Activated T-cell treated with anti-CD3 and anti-CD28 coated beads, Interleukin-2, amount 50 U/mL, for 48 hours (primary cell): ENCODE measurements at places on chromosomes 16 and 17.

GRCh38 chr16:228852-229730, at the start of gene LUC7L:
Gene LUC7L, minus strand, starts transcription at chr16:229449. Its CDS starts 110 bp downstream, at chr16:229339.
- peak; percentile 94 for DNase-seq

GRCh38 chr16:65289022-65289421, 167.2 kb upstream of the CDH11 start:
- no peak for DNase-seq

GRCh38 chr16:65833171-65833871, 533.2 kb upstream of the CDH5 start:
- DNase-seq = no peak

GRCh38 chr16:83701494-83701893, 106.3 kb upstream of the HSBP1 start:
- peak; percentile 25 for DNase-seq

GRCh38 chr17:60435244-60436167, 13.2 kb downstream of the CHCT1 start:
- DNase-seq = peak; percentile 63

DNA sequence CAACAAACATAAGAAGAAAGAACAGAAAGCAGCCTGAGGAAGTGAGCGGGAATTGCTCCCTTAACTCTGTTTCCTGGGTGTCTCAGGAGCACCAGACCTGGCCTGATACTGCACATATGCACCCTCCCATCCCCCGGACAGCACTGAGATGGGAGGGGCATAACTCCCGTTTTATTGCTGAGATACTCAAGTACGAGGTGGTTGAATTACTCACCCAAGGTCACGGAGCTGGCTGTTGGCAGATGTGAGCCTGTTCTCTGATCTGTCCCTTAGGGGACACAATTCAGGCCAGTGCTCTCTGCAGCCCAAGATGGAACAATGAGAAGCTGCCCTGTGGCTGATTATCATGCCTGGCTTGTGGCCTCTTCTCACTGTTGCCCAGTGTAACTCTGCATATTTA, 9.1 kb upstream of the MED9 start:
- no peak for DNase-seq

- no peak for DNase-seq
These were observed 584 bp downstream of the TCAP start for GRCh38 chr17:39665642-39666224.

DNA sequence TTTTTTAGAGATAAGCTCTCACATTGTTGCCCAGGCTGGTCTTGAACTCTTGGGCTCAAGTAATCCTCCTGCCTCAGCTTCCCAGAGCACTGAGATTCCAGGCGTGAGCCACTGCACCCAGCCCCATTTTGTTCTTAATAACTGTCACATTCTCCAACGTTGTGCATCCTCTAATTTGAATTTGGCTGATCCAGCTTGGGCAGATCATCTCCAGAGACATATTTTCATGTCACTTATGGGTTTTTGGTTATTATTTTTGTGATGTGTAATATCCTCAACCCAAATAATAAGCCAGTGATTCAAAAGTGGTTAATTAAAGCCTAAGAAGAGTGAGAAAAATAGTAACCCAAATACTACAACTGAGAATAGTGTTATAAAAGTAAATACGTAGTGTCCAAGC, 16.2 kb upstream of the COL1A1 start:
- no peak for DNase-seq

- no peak for DNase-seq
These were observed 341 bp downstream of the SLC7A6OS start for GRCh38 chr16:68310437-68310773.

DNA sequence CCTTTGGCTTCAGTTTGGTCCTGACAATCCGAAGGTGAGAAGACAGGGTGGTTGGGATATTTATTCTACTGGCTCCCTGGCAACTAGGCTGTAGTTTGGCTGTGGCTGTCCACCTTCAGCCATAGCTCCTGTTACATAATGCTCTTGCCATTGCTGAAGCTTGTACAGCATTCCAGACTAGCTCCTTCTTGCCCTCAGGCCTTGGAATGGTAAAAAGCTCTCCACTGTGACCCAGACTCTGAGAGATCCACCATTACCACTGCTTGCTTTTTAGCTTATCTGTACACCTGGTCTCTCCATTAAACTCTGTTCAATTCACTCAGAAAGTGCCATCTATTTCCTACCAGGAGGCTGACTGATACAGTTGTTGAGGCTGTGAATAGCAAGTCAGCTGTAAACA, 231.8 kb upstream of the MON1B start:
- no peak for DNase-seq

DNA sequence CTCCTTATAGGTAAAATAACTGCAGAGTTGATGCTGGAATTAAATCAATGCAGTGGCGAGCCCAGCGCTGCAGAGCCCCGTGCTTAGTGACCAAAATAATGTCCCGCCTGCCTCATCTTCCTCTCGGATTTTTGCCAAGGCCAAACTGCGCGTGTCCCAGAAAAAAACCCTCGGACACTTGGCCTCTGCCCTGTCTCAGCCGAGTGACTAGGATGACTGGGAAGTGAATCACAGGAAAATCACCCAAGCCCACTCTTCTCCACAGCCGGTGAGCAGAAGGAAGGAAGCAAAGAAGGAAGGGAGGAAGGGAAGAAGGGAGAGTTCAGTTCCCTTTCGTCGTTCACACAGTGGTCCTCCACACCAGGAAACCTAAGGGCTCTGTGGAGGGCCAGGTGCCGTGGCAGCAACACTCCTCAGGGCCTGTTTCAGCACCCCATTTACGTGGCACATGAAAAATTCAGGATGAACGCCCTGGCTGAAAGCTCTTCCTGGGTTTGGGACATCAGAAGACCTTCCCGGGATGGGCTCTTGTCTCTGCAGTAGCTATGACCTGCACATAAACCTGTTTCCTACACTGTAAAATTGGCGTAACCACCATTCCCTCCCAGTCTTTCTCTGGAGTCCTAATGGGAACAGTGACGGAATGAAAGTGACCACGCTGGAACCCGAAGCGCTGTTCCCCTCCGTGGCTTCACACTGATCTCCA, 25.4 kb upstream of the HOXB13 start:
- no peak for DNase-seq

- DNase-seq = no peak
These were observed 12.8 kb upstream of the CLDN9 start for GRCh38 chr16:2999929-3000328.

GRCh38 chr16:85316944-85317343, 204.7 kb upstream of the CIBAR2 start:
- DNase-seq = no peak
